ENCODE measurements at places on chromosomes 1 and 21. TPM values are rescaled to one million over a fixed set of nuclear protein-coding genes. Genes with fewer than 3 reads are reported as not detected.

FCRL4 gene
- total RNA-seq = 0.38 TPM

SLC30A2 gene
- total RNA-seq = 0.13 TPM

GRCh38 chr1:234836045-234836681 lies 226.2 kb upstream of the IRF2BP2 start:
- no peak for DNase-seq

DNA sequence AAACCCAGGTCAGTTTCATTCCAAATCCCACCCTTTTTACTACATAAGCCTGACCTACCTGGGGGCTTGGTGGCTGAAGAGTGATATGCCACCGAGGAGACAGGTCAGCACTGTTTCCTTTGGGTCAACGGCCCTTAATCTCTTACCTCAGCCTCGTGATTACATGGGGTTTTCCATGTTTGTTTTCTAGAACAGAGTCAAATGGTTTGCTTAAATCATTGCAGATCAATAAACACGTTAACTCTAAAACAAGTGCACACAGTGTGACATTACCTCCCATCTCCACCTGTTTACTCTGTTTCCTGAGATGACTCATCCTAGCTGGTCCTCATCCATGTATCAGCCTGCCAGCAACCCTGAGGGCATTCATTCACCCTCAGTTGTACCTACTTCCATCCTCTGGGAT lies 40.8 kb upstream of the TP53BP2 start:
- DNase-seq = no peak

GRCh38 chr1:230794871-230795605 lies 47.9 kb downstream of the CAPN9 start:
- DNase-seq = no peak

PEAR1 gene
- not detected for total RNA-seq

DNA sequence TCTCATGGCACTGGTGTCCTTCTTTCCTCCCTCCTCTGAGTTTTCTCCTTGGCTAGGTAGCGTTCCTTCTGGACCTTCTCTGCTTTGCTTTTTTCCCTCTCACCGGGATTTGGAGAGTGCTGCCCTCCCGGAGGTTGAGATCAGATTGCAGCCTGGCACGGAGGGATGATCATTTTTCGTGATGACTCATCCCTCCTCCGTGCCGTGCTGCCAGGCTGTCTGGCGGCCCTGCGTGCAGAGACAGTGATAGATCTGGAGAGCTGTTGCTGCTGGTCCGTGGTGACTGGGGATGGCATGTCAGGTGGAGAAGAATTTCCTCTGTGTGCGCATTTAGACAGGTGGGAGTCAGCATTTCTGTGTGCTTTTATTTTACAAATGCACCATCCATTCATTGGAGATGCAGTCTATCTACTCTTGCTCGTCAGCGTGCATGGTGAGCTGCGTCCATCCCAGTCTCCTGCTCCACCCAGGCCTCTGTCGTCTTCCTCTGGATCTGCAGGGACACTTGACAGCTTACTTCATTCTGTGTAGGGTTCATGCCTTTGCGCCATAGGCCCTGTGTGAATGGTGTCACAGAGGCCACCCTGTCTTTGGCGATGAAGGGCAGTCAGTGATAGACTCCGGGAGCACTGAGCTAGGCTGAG lies 104.4 kb downstream of the PCBP3 start:
- DNase-seq = no peak

DNA sequence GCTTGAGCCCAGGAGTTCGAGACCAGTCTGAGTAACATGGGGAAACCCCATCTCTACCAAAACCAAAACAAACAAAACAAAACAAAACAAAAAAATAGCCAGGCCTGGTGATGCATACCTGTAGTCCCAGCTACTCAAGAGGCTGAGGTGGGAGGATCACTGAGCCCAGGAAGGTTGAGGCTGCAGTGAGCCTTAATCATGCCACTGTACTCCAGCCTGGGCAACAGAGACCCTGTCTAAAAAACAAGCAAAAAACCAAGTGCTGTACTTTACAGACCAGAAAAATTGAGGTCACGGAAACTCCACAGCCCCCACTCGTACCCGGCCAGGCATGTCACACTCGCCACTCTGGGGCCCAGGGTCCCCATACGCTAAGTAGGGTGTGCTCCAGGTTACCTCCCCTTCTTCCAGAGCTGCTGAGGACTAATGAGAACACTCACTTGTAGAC lies 22.9 kb downstream of the ATP2B4 start:
- no peak for DNase-seq

DNA sequence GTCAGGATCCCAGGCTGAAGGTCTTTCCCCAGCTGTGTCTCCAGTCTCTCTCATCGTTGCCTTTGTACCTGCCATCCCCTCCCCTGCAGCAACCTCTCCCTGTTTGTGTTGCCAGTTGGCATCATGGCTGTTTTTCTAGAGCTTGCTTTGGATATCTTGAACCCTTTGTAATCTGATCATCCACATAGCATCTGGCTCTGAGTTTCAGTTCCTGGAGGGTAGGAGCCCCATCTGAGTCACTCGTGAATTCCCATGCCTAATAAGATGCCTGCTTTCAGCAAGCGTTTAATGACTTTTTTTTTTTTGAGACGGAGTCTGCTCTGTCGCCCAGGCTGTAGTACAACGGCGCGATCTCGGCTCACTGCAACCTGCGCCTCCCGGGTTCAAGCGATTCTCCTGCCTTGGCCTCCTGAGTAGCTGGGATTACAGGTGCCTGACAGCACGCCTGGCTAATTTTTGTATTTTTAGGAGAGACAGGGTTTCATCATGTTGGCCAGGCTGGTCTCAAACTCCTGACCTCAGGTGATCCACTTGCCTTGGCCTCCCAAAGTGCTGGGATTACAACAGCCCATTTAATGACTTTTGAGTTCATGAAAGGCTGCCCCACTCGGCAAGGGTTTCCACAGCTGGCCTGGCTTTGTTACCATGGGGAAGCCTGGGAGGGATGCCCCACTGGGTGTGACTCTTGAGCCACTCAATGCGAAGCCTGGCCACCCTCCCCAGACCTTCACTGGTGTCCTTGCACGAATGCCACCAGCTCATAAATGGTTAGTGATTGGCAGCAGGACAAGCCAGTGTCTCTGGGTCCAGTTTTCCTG lies 11.9 kb downstream of the ALPL start:
- no peak for DNase-seq

GRCh38 chr1:24118410-24119242 lies 6.7 kb upstream of the MYOM3 start:
- no peak for DNase-seq

- no peak for DNase-seq
These were observed 106.6 kb upstream of the ZBTB40 start for GRCh38 chr1:22344851-22345560.

PPIAL4G gene
- total RNA-seq = not detected

DNA sequence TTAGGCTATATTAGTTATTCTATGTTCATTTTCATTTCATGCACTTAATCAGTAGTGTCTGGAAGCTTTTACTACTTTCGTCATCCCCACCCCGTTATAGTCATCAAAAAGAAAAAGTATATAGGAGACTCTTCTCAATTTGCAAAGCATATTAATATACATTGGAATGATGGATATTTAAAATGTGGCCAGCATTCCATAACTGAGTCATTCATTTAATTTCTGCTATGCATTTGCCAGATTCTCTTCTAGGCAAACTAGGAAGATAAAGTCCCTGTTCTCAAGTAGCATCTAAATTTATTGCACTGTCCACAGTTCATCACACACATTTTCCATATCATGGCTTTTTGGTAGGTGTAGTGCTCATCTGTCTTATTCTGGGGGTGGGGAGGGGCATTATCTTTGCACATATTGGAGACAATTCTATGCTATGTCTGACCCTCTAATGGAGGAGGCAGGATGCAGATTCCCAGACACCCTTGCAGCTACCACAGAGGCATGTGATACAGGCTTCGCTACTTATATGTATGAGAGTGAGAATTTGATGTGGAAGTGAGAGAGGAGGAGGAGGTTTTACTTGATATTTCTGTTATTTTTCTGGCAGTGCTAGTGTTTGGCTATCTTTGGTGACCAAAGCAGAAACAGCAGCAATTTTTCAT lies 125.8 kb downstream of the CTH start:
- DNase-seq = no peak

TTC39A gene
- 3.5 TPM for total RNA-seq

DNA sequence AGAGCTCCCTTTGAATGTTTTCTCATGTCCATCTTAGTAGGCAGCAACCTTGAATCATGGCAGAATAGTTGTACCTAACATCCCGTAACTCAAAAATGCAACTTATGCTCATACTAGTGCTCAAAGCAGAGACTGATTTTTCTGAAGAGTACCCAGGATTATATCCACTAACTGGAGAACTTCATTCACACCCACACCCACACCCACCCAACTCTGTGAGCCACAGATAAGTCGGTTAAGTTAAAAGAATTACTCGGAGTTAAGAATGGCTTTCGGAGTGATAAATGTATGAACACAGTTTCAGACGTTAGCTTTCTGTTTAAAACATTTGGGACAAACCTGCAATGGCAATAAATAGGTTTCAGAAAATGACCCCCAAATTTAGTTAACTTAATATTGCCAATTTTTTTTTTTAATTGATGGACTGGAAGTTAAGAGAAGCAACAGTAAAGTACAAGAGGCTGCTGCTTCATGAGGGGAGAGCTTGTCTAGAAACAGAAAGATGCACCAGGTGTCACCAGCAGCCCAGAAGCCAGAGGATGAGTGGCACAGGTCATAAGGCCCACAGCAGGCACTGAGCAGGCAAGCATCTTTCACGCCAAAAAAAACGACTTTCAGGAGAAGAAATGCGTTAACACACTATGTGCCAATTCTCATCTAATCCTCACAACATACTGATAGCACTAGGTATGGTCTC lies 48.4 kb upstream of the C1orf198 start:
- DNase-seq = no peak

GRCh38 chr1:52007215-52008002 lies 16.9 kb upstream of the RAB3B start:
- no peak for DNase-seq

DEPDC1 gene
- 16.8 TPM for total RNA-seq

DNA sequence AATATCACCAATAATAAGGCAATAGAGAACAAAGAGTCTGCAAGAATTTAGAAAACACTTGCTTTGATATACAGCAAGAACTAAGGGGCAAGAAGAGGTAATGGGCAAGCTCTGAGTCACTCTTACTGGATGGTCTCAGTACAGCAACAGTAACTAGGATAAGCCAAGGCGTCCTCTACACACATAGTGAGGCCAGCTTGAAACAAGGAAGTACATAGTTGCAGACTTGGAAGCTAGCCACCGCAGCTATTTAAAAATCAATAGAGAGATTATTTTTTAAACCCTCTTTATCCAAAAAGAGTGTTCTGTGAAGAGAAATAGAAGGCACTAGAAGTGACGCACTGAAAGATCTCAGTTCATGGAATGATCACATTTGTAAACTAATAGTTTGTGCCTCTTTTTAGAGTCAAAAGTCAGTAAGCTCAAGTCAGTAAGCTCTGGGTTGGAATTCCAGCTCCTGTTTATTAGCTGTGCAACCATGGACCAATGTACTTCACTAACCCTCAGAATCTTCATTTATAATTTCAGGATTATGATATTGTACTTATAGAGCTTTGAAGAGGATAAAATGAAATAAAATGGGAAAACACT lies 118.6 kb downstream of the AKT3 start:
- DNase-seq = no peak

TMEM222 gene
- total RNA-seq = 39.3 TPM

- DNase-seq = no peak
These were observed 60.1 kb upstream of the COA6 start for GRCh38 chr1:234313171-234313570.

DNA sequence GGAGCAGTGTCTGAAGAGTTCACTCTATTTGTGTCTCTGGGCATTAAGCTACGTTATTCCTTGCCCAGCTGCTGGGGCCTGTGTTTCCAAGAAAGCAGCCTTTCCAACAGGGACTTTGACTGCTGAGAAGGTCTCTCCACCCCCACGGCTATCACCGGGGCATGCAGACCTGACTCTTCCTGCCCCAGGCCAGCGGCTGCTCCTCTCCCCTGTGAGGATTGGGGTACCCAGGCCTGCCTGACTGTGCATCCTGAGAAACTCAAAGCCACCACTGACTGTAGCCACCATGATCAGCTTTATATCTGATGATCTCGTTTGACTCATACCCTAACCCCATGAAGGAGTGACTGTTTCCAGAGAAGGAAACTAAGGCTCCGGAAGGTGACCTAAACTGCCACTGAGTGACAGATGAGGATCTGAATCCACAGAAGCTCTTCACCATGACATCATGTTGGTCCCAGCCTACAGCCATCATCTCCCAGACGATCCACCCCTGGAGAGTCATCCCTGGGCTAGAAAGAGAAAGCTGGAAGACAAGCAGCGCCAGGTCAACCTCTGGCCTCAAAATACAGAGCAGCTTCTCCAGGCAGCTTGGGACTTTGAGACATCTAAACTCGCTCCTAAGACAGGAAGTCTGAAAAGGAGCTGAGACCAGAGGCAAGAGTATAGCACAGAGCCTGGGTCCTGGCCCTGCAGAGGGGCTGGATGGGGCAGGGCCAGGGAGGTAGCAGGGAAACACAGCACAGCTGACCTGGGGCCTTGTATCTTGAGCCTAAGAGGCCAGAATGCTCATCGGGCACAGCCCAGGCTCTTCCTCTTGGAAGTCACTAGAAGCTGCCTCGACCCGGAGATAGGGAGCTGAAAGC lies 244.0 kb upstream of the VAMP3 start:
- no peak for DNase-seq

DNA sequence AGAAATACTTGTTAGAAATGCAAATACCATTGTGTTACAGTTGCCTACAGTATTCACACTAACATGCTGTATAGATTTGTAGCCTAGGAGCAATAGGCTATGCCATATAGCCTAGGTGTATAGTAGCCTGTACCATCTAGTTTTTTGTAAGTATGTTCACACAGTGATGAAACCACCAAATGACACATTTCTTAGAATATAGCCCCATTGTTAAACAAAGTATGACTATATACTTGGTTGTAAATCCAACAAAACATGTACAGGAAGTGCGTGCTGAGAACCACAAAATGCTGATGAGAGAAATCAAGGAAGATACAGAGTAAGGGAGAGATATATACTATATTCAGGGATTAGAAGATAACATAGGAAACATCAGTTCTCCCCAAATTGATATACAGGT lies 92.2 kb downstream of the POU2F1 start:
- no peak for DNase-seq

GRCh38 chr1:2593251-2593878 lies 6.8 kb downstream of the PRXL2B start:
- DNase-seq = no peak

- no peak for DNase-seq
These were observed 47.2 kb upstream of the SYT14 start for GRCh38 chr1:209890641-209891330.

GRCh38 chr1:230120921-230121381 lies 53.9 kb downstream of the GALNT2 start:
- no peak for DNase-seq

- DNase-seq = no peak
These were observed 49.4 kb upstream of the COL18A1 start for GRCh38 chr21:45355573-45355972.

GRCh38 chr1:38746941-38747600 lies 112.5 kb downstream of the RRAGC start:
- DNase-seq = no peak

BARHL2 gene
- total RNA-seq = not detected

CDC14A gene
- 6.8 TPM for total RNA-seq

- DNase-seq = no peak
These were observed 58.9 kb downstream of the TEX35 start for GRCh38 chr1:178571807-178572206.

Data from GM12878 (cell line).